ENCODE measurements at places on chromosomes 7 and 10. TPM values are rescaled to one million over a fixed set of nuclear protein-coding genes. Genes with fewer than 3 reads are reported as not detected.

Gene PROSER2
- total RNA-seq, result 0.97 TPM

- no peak for DNase-seq
Measured at GRCh38 chr7:45239486-45239885, 81.9 kb downstream of the RAMP3 start.

- DNase-seq, result no peak
Measured at GRCh38 chr10:50614444-50615137, 9.2 kb downstream of the SGMS1 start.

Gene EPO
- total RNA-seq, result not detected

Gene AFAP1L2
- 5.3 TPM for total RNA-seq

Gene INA
- total RNA-seq, result not detected

GRCh38 chr10:47359101-47359500 lies 10.9 kb downstream of the RBP3 start:
- no peak for DNase-seq

GRCh38 chr7:155507576-155507975 lies 38.8 kb downstream of the CNPY1 start:
- DNase-seq, result no peak

- DNase-seq, result no peak
Measured at GRCh38 chr10:35353805-35354204, 17.5 kb downstream of the CCNY start.

GRCh38 chr10:130498934-130499333 lies 362.7 kb downstream of the GLRX3 start:
- DNase-seq, result no peak

Gene ENKUR
- not detected for total RNA-seq

- DNase-seq, result no peak
Measured at GRCh38 chr10:28280652-28281051, 22.2 kb downstream of the MPP7 start.
